ENCODE measurements at places on chromosomes 11 and 22.

DNA sequence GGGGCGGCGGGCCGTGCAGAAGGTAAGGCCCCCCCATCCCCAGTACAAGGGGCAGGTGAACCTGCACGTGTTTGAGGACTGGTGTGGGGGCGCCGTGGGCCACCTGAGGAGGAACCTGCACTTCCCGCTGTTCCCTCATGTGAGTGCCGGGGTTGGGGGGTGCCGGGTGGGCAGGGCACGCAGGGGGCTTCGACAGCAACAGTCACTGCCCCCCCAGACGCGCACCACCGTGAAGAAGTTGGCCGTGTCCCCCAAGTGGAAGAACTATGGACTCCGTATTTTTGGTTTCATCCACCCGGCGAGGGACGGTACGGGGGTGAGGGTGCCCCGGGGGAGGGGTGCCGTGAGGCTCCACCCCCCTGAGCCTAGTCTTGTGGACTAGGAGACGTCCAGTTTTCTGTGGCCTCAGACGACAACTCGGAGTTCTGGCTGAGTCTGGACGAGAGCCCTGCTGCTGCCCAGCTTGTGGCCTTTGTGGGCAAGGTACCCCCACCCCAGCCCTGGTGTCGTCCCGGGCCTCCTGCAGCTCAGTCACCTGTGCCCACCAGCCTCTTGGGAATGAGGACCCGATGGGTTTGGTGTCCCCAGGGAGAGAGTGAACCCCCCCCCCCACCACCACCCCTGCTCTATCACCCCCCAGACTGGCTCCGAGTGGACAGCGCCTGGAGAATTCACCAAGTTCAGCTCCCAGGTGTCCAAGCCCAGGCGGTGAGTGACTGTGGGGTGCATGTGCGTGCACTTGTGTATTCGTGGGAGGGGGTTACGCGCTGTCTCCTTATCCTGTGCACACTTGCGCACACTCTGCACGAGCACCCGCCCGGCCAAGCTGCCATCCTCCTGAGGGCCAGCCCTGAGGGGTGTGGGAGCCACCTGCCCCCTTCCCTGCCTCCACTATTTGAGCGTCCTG, 3.8 kb downstream of the B4GALNT4 start:
- peaks cover 37% of the 10 kb centered on the region for H3K36me3 ChIP-seq
- H3K27me3 ChIP-seq: no peaks in the 10 kb centered on the region
- H3K4me3 ChIP-seq: no peak overlapping the region

DNA sequence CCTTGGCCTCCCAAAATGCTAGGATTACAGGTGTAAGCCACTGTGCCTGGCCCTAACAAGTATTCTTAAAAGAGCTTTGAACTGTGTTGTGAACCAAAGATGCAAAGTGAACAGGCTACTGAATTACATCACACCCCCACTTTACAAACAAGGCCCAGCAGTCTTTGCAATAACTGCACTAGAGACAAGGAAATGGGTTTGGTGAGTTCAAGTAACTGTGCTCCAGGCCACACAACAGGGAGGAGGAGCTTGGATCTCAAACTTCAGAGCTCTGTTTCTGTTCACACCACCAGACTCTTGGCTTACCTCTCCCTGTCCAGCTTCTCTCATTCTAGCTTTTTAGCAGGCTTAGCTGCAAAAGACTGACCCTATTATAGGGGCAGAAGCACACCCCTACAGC, 30.4 kb upstream of the RASL10A start:
- no peak overlapping the region for H3K27ac ChIP-seq
- no peaks in the 10 kb centered on the region for H3K27me3 ChIP-seq
- DNase-seq: no peak
- peaks cover 40% of the 10 kb centered on the region for H3K36me3 ChIP-seq

DNA sequence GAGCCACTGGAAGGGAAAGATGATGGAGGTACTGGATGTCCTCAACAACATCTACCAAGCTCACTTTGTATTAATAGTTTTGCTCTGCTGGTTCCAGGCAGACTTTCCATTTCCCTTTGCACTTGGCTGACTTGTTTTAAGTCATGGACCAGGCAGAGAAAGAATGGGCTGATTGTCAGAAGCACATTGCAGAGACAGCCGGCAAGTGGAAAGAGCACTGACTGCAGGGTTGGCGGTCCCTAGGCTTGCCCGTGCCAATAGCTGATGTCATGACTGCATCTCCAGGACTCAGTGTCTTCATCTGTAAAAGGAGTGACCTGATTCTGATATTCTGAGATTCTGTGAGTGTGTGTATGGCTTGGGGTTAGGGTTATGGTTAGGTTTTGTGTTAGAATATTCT, 20.9 kb upstream of the NNMT start:
- no peak overlapping the region for H3K27ac ChIP-seq
- H3K27me3 ChIP-seq: no peaks in the 10 kb centered on the region
- H3K4me1 ChIP-seq: no peaks in the 10 kb centered on the region
- no peak overlapping the region for H3K4me3 ChIP-seq
- DNase-seq: no peak
- no peaks in the 10 kb centered on the region for H3K36me3 ChIP-seq

DNA sequence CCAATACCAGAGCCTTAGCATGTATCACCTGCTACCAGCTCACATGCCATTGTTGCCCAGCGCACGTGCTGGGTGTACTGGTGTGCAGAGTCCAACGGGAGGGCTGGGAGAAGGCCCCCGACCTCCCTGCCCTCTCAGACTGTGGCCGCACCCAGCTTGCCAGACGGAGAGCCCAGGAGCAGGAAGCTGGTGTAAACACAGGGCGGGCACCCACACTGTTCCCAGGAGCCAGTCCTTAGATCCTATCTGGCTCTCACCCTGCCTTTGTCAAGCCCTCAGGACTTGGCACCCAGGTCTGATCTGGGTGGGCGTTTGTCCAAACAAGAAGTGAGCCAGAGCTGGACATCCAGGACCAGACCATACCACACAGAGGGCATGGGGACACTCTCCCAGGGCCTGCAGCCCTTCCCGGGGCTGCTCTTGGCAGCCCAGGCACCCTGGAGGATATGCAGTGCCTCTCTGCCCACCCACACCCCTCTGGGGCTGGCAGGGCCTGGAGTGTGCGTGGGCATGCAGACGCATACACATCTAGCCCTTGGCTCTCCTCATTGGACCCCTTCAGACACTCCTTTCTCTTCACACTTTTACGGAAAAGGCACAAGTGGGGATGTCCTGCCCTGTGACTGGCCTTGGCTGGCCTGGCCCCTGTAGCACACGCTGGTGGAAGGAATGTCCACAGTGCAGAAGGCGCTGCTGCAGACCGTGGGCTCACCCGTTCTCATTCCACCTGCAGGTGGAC, 19.9 kb upstream of the CLDN5 start:
- no peak for DNase-seq
- H3K4me1 ChIP-seq: peaks cover 4% of the 10 kb centered on the region
- no peak overlapping the region for H3K4me3 ChIP-seq
- no peaks in the 10 kb centered on the region for H3K36me3 ChIP-seq
- H3K27ac ChIP-seq: no peak overlapping the region

- no peaks in the 10 kb centered on the region for H3K36me3 ChIP-seq
- peak overlapping the region; percentile 2 for H3K4me3 ChIP-seq
- no peak overlapping the region for H3K27ac ChIP-seq
- H3K27me3 ChIP-seq: no peaks in the 10 kb centered on the region
- DNase-seq: peak; percentile 54
These were observed 12.8 kb downstream of the MACROD1 start for GRCh38 chr11:64152841-64153691.

GRCh38 chr22:17890892-17891291, 116.6 kb upstream of the BID start:
- H3K27ac ChIP-seq: no peak overlapping the region
- H3K4me3 ChIP-seq: no peak overlapping the region
- H3K27me3 ChIP-seq: no peaks in the 10 kb centered on the region
- peaks cover 27% of the 10 kb centered on the region for H3K36me3 ChIP-seq
- H3K4me1 ChIP-seq: no peaks in the 10 kb centered on the region

GRCh38 chr22:26828311-26828710, 170.9 kb downstream of the MIAT start:
- no peaks in the 10 kb centered on the region for H3K27me3 ChIP-seq
- no peaks in the 10 kb centered on the region for H3K36me3 ChIP-seq
- H3K27ac ChIP-seq: no peak overlapping the region
- peaks cover 5% of the 10 kb centered on the region for H3K4me1 ChIP-seq
- no peak overlapping the region for H3K4me3 ChIP-seq

GRCh38 chr11:116224889-116225200, 547.9 kb downstream of the BUD13 start:
- no peak for DNase-seq
- H3K27ac ChIP-seq: no peak overlapping the region
- H3K4me1 ChIP-seq: peaks cover 7% of the 10 kb centered on the region
- H3K27me3 ChIP-seq: peaks cover 3% of the 10 kb centered on the region

DNA sequence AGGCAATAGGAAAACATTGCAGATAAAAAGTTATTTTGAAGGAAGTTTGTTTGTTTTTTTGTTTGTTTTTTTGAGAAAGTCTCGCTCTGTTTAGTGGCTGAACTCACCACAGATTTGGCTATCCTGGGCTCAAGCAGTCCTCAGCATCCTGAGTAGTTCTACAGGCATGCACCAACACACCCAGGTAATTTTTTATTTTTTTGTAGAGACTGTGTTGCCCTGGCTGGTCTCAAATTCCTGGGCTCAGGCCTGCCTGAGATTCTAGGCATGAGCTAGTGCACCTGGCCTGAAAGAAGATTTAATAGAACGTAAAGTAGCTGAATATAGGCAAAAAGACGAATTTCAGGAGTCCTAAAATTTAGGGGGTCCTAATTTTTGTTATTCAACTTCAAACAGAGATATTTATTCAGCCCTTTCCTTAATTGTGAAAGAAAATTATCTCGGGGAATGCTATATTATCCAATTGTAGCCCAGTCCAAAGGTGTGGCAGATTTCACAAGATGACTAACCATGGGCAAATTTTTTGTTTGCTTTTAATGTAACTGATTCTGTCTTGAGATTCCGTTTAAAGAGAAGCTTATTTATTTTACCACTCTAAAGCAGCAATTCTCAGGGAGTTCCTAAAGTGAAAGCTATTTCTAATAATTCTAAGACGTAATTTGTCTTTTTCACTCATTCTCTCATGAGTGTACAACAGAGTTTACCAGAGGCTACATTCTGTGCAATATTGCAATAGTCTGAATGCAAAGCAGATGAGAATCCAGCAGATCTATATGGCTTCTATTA, 940 bp downstream of the IL18 start:
- H3K4me3 ChIP-seq: no peak overlapping the region
- no peak for DNase-seq
- H3K4me1 ChIP-seq: no peaks in the 10 kb centered on the region
- H3K36me3 ChIP-seq: no peaks in the 10 kb centered on the region
- H3K27me3 ChIP-seq: no peaks in the 10 kb centered on the region

- DNase-seq: peak; percentile 4
- no peak overlapping the region for H3K27ac ChIP-seq
- H3K27me3 ChIP-seq: no peaks in the 10 kb centered on the region
- H3K4me3 ChIP-seq: peak overlapping the region; percentile 100
These were observed 885 bp downstream of the TRMU start for GRCh38 chr22:46336119-46337078.

DNA sequence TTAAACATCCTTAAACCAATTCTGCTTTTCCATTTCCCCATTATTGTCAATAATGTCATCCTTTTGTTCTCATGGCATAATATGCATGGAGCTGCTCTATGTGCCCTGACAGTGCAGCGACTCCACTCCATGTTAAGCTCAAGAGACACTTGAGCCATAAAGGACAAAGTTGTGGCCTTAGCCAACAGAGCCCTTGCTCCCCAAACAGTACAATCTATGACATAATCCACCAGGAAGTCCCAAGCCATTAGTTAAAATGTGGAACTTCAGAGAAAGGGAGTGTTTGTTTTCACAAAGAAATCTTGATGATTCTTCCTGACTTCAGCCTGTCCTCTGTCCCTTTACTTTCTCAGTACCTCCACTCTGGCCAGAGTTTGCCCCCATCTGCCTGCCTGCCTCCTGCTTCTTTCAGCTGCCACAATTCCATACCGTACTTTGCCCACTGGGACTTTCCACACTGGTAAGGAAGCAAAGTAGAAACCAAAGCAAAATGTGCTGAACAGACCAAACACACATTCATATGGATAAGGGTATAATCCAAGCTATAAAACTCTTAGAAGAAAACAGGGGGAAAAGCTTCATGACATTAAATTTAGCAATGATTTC, 46.3 kb upstream of the ZC3H12C start:
- no peaks in the 10 kb centered on the region for H3K27me3 ChIP-seq
- H3K4me1 ChIP-seq: no peaks in the 10 kb centered on the region
- no peak for DNase-seq
- no peaks in the 10 kb centered on the region for H3K36me3 ChIP-seq
- H3K4me3 ChIP-seq: no peak overlapping the region
- no peak overlapping the region for H3K27ac ChIP-seq

DNA sequence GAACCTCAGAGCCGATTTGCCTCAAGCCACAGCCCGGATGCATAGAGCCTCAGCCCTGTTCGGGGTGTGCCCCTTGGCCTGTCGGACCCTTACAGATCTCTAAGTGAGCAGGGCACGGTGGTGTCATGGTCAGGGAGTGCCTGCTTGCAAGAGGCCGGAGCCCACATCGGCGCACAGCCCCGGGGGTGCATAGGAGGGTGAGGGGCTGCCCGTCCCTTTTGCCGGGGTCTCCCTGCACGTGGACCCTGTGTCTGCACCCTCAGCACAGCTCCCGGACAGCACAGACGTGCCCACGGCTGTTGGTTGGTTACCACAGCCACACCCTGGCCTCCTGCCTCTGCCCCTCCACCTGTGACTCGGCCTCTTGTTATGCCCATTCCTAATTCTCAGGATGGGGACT, 6.5 kb downstream of the RAB36 start:
- DNase-seq: no peak
- no peaks in the 10 kb centered on the region for H3K4me1 ChIP-seq
- peaks cover 79% of the 10 kb centered on the region for H3K36me3 ChIP-seq
- H3K4me3 ChIP-seq: no peak overlapping the region
- H3K27me3 ChIP-seq: no peaks in the 10 kb centered on the region

All from neuronal stem cell (in vitro differentiated cells).